Activated CD4-positive, alpha-beta T cell treated with anti-CD3 and anti-CD28 coated beads, Interleukin-2, amount 10 ng/mL, durations not matched to agents 7 days and 5 days (primary cell): ENCODE measurements at places on chromosomes 12 and 14. TPM values are rescaled to one million over a fixed set of nuclear protein-coding genes. Genes with fewer than 3 reads are reported as not detected.

HOXC6 gene
- total RNA-seq = not detected

ANG gene
- 1.6 TPM for total RNA-seq

DPPA3 gene
- total RNA-seq = not detected

SERPINA3 gene
- total RNA-seq = not detected

SMOC1 gene
- not detected for total RNA-seq

HCFC2 gene
- total RNA-seq = 13.1 TPM

SMIM41 gene
- not detected for total RNA-seq

DCN gene
- not detected for total RNA-seq

CEBPE gene
- 0.98 TPM for total RNA-seq

KRT78 gene
- not detected for total RNA-seq

TMEM229B gene
- total RNA-seq = 24.3 TPM

RILPL1 gene
- total RNA-seq = 0.79 TPM

SLC6A12 gene
- total RNA-seq = not detected

CMKLR1 gene
- total RNA-seq = not detected

AQP6 gene
- not detected for total RNA-seq

CBLN3 gene
- 5.2 TPM for total RNA-seq

SLC5A8 gene
- not detected for total RNA-seq

C12orf60 gene
- total RNA-seq = 1.00 TPM

LHX5 gene
- not detected for total RNA-seq

POTEM gene
- total RNA-seq = not detected

VDR gene
- total RNA-seq = 17.3 TPM

SLC39A5 gene
- total RNA-seq = 0.64 TPM

STAC3 gene
- total RNA-seq = 5.2 TPM

STYK1 gene
- 0.17 TPM for total RNA-seq

RPL41 gene
- 4,815 TPM for total RNA-seq

DAO gene
- total RNA-seq = not detected

A2ML1 gene
- not detected for total RNA-seq

LRP1 gene
- total RNA-seq = 0.94 TPM

CELA1 gene
- total RNA-seq = not detected

KRT79 gene
- total RNA-seq = not detected
